Posterior cingulate gyrus (tissue), 11 donors: ENCODE measurements at places on chromosomes 6 and 20.

DNA sequence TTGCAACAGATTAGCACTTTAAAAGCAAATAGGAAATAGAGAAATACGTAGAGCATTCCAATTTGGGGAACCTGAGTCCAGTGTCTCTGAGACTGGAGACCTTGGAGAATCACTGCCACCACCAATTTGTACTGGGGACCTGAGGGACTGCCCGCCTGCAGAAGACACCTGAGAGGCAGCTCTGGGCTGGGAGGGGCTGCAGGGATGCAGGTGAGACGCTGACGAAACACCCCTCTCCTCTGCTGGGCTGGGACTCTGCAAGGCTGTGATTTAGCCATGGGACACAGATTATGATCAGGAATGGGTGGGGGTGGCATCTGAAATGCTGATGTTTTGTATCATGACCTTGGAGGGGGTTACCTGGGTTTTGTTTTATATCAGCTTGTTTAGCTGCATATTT is 7.0 kb upstream of the APMAP start:
- DNase-seq, result no peak

DNA sequence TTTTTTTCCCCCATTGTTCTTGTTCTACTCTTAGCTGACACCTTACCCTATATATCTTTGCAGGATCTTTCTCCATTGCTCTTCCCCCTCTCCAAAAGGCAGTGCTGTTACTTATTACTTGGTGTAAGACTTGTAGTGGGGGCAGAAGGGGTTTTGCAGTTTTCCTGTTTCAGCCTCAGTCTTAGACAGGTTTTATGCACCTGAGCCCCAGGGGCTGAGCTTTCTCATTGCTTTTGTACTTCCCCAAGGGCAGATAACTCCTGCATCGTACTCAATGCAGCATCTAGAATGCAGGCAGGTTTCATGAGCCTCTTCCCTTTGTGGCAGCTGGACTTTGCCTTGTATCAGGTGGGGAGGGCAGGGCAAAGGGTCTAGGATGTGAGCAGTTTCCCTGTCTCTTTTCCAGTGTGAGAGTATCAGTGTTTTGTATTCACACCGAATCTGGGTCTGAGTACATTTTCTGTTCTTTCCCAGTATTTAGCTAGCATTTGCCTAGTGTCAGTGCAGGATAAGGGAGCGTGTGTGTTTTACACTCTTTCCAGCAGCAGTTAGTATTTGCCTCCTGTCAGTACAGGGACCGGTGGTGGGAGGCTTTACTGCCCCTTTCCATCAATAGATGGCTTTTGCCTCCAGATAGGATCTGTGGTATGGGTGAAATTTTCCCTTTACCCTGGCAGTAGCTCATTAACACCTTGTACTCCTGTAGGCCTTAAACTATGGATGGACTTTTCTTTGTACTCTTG is 19.6 kb downstream of the CYB5R4 start:
- no peak for DNase-seq

DNA sequence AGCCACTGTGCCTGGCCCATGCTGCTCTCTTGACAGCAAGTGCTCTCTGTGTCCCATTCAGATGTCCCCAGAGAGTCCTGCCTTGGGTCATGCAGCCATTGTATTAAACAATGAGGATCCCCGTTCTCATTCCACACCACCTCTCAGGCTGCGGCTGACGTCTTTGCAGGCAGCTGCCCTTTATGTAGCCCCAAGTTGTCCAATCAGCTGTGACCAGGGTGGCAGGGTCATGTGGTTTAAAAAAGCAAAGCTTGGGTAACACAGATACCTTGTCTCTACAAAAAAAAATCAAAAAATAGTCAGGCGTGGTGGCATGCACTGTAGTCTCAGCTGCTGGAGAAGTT is 13.2 kb downstream of the GCNT2 start:
- no peak for DNase-seq

- peak; percentile 26 for DNase-seq
Observed at GRCh38 chr6:56659721-56660380, 17.2 kb upstream of the DST start.

- DNase-seq, result no peak
Observed at GRCh38 chr20:10329387-10330005, 104.5 kb downstream of the MKKS start.

DNA sequence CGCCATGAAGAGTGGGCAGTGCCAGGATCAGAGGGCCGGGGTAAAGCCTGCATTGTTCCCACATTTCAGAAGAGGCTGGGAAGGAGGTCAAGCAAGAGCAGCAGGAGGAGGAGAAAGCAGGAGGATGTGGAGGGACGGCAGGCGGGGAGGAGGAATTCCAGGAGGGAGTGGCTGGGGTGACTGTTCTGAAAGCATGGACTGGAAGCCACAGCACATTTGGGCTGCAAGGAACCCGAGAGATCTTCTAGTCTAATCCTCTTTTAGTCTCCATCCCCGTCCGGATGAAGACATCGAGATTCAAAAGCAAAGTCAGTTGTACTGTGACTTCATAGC is 76.9 kb downstream of the FAM50B start:
- no peak for DNase-seq

DNA sequence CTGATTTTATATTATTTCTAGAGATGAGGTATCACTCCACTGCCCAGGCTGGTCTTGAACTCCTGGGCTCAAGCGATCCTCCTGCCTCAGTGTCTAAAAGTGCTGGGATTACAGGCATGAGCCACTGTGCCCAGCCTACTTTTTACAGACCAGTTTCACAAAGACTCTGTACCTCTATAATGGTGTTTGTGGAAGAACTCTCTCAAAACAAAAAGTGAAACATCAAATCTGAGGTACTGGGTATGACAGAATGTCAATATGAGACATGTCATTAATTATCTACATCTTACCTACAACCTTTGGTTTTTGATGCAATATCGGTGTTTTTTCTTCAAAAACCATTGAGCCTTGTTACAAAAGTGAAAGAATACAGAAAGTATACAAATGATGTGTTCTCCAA is 49.4 kb upstream of the MCM9 start:
- no peak for DNase-seq

DNA sequence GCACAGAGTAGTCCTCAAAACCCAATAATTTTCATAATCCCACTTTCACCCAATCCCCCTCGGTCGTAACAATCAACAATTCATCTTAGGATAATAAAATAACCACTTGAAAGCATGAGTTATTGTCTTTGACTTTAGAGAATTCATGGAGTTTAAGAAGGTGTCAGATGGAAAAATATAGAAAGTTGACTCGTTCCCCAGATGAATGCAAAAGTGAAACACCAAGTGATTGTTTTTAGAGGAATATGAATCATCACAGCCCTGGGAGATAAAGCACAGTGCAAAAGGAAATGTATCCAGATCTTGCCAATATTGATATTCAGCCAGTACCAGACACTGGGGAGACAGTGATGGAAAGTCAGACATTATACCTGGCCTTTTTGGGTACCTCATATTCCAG is 860.5 kb downstream of the DHX35 start:
- DNase-seq, result no peak

GRCh38 chr6:4262526-4262925 is 127.2 kb upstream of the ECI2 start:
- DNase-seq, result no peak

GRCh38 chr6:46014511-46015118 is 1.0 kb downstream of the CLIC5 start:
- peak; percentile 89 for DNase-seq

DNA sequence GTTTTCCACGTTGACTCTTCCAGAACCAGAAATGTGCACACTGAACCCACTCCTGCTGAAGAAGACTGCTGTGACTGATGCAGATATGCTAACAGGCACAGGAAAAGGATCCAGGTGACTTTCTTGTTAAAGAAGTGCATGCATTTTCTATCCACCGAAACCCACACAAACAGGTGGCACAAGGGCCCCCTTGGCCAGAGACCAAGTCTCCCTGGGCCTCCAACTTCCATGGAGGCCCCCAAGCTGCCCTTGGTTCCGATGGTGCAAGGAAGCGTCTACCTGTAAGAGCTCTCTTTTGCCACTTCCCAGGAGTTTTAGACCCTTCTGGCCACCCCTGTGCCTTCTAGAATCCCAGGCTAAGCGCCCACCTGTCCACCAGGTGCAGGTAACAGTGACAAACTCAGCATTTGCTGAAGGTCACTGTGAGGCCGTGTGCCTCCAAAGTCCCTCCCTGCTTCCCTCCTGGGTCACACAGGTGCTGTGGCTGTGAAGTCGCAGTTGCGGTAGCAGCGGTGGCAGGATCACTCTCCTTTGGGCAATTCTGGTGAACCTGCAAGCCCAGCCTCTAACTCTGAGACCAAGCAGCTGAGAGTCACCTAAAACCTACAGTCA is 134.8 kb downstream of the PXDC1 start:
- no peak for DNase-seq

DNA sequence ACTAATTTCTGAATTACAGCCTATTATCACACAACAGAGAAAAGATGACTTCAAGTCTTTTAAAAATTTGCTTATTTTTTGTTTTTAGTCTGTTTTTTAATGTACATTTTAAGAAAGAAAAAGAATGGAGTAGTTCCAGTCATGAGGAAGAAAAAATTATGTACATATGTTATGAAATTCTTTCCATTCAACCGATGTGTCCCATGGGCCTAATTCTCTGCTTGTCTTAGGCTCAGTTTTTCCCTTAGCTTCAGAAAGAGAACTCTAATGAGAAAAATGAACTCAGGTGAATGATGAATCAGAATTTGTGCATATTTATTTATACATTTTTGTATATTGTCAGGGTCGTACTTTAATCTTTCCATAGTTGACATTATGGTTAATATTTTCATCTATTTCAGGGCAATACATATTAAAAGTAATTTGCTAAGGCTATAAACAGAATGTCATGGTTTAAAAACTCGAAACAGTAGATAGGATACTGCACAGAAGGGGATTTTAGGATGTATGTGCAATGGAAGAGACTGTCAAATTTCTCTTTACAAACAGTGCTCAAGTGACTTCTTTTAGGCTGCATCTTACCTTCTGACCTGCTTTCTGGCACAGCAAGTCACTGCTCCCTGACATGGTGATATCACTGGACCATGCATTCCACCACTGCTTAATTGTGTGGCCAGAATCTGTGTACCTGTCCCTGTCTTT is 153.1 kb downstream of the EPHA7 start:
- DNase-seq, result no peak

GRCh38 chr20:23249541-23249940 is 101.0 kb upstream of the NXT1 start:
- DNase-seq, result no peak

- DNase-seq, result no peak
Observed at GRCh38 chr6:147664092-147664491, 155.6 kb downstream of the SAMD5 start.

DNA sequence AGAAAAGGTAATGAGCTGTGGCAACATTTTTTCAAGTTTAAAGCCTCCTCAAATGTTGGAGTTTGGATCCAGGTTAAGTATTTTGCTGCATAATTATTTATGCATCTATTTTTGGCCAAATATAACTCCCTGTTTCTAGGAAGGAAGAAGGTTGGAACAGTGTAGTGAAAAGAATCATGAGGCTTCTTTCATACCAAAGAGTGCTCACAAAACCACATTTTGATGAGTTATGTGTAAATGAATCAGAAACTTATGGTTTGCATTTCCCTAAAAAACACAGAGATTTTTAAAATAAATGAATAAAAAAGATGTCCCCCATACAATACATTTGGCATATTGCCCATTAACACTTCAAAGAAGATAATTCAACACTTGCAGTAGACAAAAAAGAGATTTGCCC is 246.9 kb upstream of the PRDM1 start:
- DNase-seq, result no peak

- no peak for DNase-seq
Observed at GRCh38 chr6:16388488-16388887, 150.1 kb downstream of the GMPR start.

- no peak for DNase-seq
Observed at GRCh38 chr6:155315516-155315871, 1.2 kb upstream of the TFB1M start.

GRCh38 chr20:38245753-38246152 is 14.8 kb downstream of the KIAA1755 start:
- DNase-seq, result no peak

DNA sequence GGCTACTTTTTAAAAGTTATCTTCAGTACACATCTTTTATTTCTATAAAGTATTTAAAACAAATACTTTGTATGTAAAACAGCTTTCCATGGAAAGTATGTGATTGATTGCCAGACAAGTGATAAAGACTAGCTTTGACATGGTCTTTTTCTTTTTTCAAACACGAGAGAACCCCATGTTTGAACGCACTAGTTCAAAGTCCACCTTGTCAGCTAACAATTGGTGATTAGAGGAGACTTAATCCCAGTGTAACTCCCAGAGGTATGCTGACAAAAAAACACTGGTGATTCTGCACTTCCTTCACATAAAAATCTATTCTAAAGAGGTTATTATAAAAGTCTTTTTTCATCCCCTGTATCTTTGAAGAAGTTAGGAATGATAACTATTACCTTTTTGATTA is 438.1 kb downstream of the GJA1 start:
- DNase-seq, result no peak

DNA sequence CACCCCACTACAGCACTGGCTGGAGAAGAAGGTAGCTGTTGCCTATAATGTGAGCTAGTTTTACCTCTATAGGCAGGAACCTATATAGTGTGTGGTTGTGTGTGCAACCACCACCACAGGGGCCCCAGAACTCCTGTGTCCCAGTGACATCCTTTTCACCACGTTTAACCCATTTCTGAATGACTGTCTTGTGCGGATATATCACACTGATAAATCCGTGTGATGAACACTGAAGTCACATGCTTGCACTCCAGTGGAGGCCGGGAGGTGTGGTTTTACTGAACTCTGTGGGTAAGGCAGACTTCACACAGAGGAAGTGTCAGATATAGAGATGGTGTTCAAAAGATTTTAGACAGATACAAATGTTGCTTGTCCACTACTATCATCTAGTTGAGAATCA is 32.5 kb downstream of the SDHAF4 start:
- no peak for DNase-seq

DNA sequence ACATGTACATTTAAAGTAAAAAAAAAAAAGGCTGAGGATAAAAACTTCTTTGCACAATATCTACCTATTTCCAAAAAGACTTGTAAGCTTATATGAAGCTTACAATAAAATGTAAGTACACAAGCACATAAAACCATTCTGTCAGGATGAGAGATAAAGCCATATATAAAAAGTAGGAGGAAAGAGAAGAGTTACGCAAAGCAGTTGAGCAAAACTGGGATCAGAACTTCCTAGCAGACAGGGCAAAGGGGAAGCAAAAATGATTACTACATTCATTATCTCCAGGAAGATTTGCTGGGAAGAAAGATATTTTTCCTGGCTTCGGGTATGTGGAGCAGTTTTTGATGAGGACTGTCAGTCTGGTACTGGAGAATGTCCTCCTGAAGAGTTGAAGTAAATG is 198.1 kb downstream of the MTFR2 start:
- DNase-seq, result no peak

DNA sequence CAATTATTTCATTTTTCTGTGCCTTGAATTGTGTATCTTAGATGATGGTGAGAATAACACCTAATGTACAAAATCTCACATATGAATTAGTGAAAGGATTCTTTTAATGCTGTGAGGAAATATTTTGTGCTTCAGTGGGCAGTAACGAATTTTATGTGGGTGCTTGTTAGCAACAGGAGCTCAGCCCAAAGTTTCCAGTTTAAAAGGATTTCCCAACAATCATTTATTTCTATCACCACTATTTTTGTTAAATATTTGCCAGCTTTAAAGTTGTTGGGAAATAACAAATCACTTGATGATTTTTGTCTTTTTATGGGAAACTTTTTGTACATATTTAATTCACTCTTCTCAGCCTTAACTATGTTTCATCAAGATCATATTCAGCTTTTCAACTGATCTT is 111.8 kb downstream of the QKI start:
- no peak for DNase-seq

- DNase-seq, result no peak
Observed at GRCh38 chr6:79872986-79873385, 74.4 kb downstream of the ELOVL4 start.

- no peak for DNase-seq
Observed at GRCh38 chr20:9103955-9104354, 35.1 kb downstream of the PLCB4 start.

- peak; percentile 79 for DNase-seq
Observed at GRCh38 chr6:28349892-28350737, at the start of gene ZKSCAN3. Gene ZKSCAN3 (plus strand): TSS chr6:28349947. CDS start chr6:28359587, 9,640 bp downstream.
